ENCODE measurements at places on chromosomes 1 and 21.

GRCh38 chr1:207495801-207496792 lies at the start of gene CR1:
Gene CR1, plus strand, starts transcription at chr1:207496157. Its CDS starts 111 bp downstream, at chr1:207496268.
- no peak for DNase-seq

DNA sequence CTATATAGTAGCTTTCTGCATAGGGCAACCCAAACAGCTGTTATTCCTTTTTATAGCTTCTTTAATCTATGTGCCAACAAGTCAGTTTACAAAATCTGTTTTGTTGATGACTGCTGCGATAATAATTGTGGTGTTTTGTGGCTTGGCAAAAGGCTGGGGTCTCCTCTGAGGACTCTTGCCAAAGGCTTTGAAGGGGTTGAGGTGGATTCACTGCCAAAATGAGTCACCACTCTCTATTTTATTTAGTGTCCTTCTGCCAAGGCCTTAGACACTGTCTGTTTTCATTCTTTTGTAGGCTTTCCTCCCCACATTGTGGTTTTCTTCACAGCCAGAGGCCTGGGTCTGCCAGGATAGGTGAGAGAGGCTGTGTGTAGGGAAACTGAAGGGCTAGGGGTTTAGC lies 161.8 kb downstream of the NFIA start:
- DNase-seq: no peak

- DNase-seq: peak; percentile 16
Observed at GRCh38 chr1:230167419-230167852, 100.4 kb downstream of the GALNT2 start.

GRCh38 chr1:48570568-48570967 lies 98.6 kb upstream of the SPATA6 start:
- DNase-seq: no peak

GRCh38 chr1:170967042-170967910 lies 31.9 kb downstream of the MROH9 start:
- no peak for DNase-seq

DNA sequence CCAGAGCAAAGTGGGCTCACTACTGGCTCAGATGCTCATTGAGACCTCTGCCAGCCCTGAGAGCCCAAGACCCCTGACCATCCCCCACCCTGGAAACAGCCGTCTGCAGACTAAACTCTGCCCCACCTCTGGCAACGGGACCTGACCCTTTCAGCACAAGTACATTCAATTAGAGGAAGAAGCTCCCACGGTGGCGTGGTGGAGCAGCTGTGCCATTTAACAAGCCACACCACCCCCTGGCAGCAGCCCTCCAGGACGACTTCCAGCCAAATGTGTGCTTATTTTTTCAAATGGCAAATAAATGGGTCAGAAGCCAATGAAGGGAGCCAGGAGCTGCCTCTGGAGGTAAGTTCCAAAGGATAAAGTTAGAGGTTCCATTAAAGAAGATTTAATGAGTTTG lies 226.7 kb downstream of the NPHP4 start:
- no peak for DNase-seq

GRCh38 chr1:226733304-226733703 lies 5.8 kb downstream of the ITPKB start:
- no peak for DNase-seq

GRCh38 chr1:10536133-10536770 lies 61.5 kb downstream of the PEX14 start:
- no peak for DNase-seq

DNA sequence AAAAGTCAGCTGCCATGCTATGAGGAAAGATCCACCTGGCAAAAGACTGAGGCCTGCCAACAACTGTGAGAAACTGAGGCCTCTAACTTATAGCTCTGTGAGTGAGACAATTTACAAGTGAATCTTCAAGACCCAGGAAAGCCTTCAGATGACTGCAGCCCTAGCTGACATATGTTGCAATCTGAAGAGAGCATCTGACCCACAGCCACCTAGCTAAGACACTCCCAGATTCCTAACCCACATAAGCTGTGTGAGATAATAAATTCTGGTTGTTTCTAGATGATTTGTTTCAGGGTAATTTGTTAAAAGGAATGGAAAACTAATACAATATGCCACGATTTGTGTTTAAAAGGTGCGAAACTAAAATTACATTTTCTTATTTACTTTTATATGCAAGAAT lies 55.1 kb downstream of the HFM1 start:
- DNase-seq: no peak

DNA sequence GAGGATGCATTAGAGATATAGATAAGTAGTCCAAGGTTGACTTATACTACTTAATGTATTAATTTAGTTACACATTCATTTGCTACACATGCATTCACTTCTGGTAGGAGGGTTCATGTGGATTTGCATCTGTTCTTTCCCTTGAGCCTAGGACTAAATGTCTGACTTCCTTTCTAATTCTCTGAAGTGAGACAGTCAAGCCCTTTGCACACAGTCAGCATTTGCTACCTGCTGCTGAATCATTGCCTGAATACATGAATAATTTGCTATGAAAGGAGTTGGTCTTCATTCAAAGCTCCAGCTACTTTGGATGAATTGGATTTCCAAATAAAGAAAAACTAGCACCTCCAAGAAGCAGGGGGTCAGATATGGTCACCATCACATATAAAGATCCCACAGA lies 154.8 kb upstream of the DAB1 start:
- DNase-seq: no peak

GRCh38 chr1:18738126-18738525 lies 107.5 kb downstream of the PAX7 start:
- DNase-seq: no peak

- no peak for DNase-seq
Observed at GRCh38 chr21:42297377-42297776, 17.8 kb downstream of the TFF3 start.

GRCh38 chr1:20426371-20426770 lies 59.6 kb downstream of the CAMK2N1 start:
- DNase-seq: no peak
